NCI-H1092 treated with DMSO at 0.1 percent for 48 hours (cell line): ENCODE measurements at places on chromosomes 16 and 17.

GRCh38 chr16:17026600-17027242 is 444.0 kb downstream of the XYLT1 start:
- DNase-seq = no peak

DNA sequence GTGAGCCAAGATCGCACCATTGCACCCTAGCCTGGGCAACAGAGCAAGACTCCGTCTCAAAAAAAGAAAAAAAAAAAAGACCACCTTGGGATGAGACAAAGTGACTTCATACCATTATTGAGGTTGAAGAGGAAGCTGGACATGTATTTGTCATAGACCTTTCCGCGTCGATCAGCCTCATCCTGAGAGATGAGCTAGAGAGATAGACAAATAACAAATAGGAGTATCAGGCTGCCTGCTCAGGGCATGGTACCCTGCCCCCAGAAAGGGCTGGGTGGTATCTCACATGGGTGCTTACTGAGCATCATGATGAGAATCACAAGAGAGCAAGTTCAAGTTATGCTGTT is 22.1 kb downstream of the CNTNAP1 start:
- no peak for DNase-seq

GRCh38 chr16:88982286-88983084 is 5.5 kb upstream of the CBFA2T3 start:
- no peak for DNase-seq

- DNase-seq = no peak
Measured at GRCh38 chr16:50697881-50698767, 4.7 kb downstream of the NOD2 start.

DNA sequence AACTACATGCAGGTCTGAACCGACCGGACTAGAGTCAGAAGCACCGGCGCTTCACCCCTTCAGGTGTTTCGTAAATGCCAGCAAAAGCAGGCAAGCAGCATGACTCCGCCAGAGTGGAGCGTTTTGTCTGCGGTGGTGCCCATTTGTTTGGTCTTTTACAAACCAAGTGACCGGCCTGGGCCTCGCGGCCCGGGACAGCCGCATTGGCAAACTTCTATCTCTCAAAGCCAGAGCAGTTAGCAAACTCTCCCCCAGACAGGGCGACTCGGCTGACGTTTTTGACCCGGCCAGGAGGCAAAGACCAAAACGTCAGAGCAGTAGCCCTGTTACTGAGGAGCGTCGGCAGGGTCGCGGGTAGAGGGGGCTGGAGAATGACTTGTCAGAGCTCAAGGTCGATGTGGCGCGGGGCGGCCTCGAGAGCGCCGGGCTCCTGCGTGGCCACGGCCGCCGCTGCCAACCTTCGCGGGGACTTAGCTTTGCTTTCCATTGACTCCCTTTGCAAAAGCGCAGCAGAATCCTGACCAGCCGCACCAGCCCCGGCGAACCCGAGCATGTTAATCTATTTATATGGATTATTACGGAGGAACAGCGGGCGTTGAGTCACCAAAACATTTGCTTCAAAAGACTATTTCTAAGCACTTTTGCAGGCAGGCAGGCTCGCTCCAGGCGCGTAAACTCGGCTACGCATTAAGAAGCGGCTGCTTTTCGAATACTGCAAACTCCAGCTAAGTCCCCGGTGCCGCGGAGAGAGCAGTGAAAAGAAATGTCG is 763 bp upstream of the SOX9 start:
- peak; percentile 49 for DNase-seq

- DNase-seq = no peak
Measured at GRCh38 chr16:72905581-72905980, 142.3 kb downstream of the ZFHX3 start.

GRCh38 chr17:4960279-4960922 is 7.2 kb downstream of the SPAG7 start:
- no peak for DNase-seq

- no peak for DNase-seq
Measured at GRCh38 chr17:78248051-78248914, 16.9 kb downstream of the TMEM235 start.

DNA sequence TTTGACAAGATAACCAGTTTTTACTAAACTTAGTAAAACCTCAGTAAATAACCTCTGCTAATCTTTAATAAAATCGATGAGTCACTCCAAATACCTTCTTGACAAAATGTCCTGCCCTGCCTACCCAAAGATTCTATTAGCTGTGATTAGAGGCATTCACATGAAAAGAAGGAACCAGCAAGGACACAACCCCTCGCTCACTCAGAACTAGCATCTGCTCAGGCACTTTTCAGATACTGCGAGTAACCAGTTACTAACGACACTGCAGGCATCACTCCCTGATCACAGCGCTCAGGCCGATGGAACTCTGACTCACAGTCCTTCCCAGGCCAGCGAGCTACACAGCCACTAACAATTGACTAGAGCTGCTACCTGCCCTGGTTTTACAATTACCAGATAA is 24.3 kb downstream of the PELP1 start:
- no peak for DNase-seq

DNA sequence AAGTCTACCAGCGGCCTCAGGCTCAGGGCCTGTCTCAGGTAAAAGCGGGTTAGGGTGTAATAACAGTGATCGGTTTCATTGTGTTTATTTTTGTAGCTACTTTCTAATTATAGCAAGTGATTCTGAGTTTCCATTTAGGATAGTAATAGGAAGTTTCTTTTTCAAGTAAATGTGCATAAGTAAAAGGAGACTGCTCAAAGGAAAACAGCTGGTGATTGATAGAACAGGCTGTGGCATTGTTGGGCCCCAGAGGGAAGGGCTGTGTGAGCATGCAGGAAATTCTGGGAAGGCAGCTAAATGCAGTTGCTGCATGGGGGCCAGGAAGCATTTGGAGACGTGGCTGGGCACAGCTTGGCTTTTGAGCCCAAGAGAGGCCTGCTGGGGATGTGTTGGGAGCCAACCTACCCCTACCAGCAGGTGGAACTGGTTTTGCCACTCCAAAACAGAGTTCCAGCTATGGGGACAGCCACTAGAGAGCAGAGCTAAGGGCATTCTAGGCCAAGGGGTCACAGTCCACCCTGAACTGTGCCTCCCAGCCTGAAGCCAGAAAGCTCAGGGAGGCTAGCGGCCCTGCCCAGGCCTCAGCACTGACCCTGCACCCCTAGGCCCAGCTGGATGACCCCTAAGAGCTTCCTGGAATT is 12.6 kb downstream of the SNX20 start:
- DNase-seq = no peak

DNA sequence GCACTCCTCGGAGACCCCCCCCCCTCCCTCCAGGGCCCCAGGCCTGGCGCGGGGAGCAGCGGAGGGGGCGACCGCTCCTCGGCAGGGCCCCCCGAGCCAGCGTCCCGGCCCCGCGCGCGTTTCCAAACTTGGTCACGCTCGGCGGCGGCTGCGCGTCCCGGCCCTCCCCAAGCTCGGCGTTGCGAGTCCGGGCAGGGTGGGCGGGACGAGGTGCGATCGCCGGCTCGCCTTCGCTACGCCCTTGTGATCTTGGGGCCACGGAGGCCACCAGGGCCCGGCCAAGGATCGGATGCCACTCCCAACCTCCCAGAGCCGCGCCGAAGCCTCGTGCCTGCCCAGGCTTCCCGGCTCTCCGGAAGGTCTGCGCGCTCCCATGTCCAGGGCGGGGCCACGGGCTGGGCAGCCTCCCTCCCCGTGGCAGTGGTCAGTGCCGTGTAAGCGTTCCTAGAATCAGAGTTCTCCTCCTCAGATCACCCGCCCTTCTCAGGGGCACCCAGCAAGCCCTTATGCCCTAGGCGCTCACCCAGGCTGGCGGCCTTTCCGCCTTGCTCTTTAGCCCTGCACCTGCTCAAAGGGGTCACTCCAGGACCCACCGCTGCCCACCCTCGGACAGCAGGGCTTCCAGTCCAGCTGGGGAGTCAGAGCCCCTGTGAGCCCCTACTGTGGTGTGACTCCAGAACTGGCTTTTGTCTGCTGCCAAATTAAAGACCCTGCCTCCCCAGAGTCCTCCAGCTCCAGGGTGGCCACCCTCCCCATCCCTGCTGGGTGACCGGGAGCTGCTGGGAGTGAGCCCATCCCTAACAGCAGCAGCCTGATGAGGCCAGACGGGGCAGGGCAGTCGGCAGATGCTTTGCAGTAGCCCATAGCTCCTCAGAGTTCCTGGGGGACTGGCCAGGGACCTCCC is 12.2 kb upstream of the MRPS23 start:
- DNase-seq = no peak

- DNase-seq = peak; percentile 30
Measured at GRCh38 chr16:66478733-66479511, 51.8 kb downstream of the BEAN1 start.

- peak; percentile 83 for DNase-seq
Measured at GRCh38 chr16:67393111-67393787, at the start of gene TPPP3. Gene TPPP3, minus strand, starts transcription at chr16:67393498. Its CDS starts 2,387 bp downstream, at chr16:67391111.

- peak; percentile 17 for DNase-seq
Measured at GRCh38 chr17:51016099-51016498, 104.6 kb downstream of the SPAG9 start.

GRCh38 chr17:7352910-7353635 is 1.1 kb downstream of the KCTD11 start:
- no peak for DNase-seq

DNA sequence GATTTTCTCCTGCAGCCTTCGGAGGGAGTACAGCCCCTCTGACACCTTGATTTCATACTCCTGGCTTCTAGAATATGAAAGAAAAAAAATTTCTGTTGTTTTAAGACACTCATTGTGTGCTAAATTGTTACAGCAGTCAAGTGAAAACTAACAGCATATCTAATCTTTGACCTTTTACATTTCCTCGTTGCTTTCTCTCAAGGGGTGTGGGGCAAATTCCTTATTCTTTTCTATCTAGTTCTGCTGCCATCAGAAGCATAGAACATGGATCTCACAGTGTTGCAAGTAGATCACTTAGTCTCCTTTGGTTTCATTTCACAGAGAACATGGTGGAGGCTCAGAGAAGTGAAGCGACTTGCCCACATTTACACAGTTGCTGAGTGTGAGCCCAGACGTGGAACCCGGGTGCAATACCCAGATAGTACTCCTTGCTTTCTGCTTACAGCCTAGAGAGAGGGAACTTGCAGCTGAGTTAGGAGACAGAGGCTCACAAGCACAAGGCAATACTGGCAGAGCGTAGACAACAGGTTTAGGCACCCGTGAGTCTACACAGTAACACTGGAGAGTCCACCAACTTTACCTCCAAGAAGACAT is 28.7 kb upstream of the MMD start:
- DNase-seq = no peak

GRCh38 chr16:27287051-27287811 is 18.7 kb upstream of the NSMCE1 start:
- DNase-seq = no peak

- DNase-seq = peak; percentile 87
Measured at GRCh38 chr17:44308320-44308818, at the start of gene RUNDC3A. Gene RUNDC3A, plus strand, starts transcription at chr17:44308601. Its CDS starts 232 bp downstream, at chr17:44308833.

DNA sequence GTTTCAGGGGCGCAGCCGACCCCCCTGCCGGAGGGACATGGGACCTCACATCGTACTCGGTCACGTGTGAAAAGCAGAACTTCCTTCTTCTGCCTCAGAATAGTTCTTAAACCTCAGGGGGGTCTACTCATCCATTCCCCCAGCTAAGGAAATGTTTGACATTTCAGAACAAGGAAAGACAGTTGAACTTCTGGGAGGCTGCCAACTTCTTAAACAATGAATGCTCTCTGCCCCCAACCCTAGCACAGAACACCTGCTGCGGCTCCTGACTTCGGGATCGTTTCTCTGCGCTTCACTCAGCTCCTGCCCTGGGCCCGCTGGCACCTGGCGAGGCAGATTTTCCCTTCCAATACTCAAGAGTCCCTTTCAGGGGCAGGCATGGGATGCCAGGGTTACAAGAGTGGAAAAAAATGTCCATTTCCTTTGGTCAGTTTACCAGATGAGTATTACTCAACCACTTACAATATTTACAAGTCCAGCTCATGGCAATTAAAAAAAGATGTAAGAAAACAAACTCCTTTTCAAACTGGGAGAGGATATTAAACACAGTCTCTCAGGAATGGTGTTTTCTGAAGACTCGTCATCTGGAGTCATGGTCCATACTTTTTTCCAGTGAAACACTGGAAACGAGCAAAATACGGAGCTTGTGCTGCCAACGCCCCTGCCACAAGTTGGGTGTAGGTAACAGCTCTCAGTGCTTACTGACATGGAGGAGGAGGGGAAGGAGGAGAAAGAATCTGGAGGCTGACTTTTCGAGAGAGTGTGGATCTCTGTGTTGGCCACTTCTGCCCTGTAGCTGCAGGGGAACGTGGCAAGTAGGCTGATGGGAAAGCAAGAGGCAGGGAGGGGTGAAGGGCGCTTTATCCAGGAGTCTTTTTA is 235.7 kb downstream of the NTN1 start:
- no peak for DNase-seq

GRCh38 chr17:60920107-60920506 is 242.5 kb downstream of the BCAS3 start:
- peak; percentile 10 for DNase-seq

DNA sequence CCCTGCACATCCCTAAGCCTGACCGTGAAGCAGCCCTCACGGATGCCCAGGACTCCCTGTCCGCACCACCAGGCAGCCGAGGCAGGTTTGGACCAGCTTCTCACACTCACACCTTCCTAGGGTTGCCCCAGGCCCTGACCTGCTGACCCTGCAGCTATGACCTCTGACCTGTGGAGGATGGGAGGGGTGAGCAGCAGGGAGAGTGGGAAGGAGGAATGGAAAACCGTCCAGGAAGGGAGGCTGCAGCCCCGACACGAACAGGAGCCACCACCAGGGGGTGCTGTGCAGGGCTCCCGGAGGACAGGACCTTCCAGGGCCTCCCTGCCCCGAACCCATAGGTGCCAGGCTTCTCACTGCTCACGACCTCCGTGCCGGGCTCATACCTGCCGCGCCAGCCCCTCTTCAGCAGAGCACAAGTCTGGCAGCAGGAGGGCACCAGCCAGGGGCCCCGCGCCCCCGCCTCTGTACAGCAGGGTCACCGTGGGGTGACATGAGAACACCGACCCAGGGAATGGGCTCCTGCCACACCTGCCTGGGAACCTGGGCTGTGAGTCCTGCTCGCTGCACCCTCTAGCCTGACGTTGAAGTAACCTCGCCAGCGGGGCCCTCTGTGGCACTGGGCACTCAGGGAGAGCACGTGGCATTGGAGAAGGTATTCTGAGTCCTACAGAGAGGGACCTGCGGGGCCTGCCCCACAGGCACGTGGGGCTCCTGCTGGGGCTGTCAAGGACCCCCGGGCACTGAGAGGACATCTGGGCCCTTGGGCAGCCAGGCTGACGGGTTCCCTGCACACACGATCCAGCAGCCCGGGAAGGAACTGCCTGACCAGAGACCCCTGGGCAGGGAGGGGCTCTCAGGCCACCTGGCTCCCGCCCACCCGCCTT is 37.6 kb downstream of the CTU2 start:
- peak; percentile 20 for DNase-seq

DNA sequence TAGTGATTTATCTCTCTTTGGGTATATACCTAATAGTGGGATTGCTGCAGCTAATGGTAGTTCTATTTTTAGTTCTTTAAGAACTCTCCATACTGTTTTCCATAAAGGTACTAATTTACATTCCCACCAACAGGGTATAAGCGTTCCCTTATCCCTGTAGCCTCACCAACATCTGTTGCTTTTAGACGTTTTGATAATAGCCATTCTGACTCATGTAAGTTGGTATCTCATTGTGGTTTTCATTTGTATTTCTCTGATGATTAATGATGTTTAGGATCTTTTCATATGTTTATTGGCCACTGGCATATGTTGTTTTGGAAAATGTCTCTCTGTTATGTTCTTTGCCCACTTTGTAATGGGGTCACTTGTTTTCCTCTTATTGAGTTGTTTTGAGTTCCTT is 88.5 kb upstream of the ZNF267 start:
- DNase-seq = no peak
